ENCODE measurements at places on chromosomes 1 and 21.

DNA sequence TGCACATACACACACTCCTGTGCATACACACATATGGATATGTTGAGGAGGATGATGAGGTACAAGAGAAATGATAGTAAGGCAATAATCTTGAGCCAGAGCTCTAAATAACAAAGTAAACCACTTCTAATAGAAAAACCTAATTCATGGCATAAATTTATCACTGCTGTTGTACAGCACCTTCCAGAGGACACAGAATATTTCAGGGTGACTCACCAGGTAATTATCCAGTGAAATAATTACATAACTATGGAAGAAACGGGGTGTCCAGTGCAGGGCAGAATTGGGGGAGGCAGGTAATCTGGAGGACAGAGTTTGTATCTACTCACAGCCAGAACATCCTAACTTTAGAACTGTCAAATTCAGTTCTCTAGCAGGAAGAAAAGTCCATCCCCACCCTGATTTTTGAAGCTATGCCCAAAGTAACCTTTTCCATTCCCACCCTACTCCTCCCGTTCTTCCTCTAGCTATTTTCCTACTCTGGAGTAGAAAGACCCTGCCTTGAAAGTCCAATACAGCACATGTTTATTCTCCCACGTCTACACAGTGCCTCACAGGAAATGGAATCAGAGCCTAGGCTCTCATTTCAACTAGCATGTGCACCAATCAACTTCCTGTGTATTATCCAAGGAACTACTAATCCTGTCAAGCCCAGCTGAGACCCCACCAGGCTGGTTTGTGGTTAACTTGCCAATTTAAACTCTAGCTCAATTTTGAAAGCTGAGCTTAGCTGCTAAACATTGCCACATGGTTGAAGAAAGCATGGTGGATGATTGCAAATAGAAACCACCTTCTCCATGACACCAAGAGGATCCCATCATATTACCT, 96.6 kb downstream of the PTPN14 start:
- no peak for DNase-seq

- no peak for DNase-seq
Measured at GRCh38 chr1:36964830-36965229, 69.5 kb downstream of the GRIK3 start.

DNA sequence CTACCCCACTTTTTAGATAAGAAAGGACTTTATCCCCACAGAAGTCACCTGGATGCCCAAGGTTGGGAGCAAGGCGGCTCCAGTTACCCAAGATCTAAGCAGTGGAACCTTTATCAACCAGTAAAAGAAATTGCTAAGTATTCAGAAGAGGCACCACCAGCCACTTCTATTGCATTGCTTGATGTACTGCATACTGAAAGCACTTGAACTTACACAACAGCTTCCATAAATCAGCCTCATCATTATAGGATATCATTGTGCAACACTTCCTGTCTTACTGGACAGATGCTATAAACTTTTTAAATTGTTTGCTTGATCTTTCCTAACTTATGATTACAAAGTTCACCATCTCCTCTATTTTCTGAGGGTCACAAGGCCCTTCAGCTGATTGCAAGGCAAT, 642.7 kb upstream of the CXADR start:
- DNase-seq, result no peak

- DNase-seq, result no peak
Measured at GRCh38 chr1:224542783-224543440, 73.2 kb upstream of the CNIH3 start.

- DNase-seq, result no peak
Measured at GRCh38 chr1:27931759-27932158, 3.0 kb upstream of the SMPDL3B start.

DNA sequence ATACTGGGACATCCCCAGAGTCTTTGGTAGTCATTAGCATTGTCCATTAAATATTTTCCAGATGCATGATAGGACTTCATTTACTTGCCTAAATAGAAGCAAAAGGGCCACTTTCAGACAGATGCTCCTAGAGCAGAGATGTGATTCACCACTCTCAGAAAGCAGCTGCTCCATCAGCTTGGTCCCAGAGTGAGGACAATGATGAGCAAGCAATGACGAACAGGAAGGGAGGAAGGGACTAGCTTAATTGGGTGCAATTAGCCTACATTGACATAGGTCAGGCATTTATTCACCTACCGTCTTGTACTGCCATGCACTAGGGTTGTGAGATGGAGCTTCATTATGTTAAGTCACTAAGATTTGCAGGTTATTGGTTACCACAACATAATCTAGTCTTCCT, 85.1 kb upstream of the PLXNA2 start:
- DNase-seq, result no peak

DNA sequence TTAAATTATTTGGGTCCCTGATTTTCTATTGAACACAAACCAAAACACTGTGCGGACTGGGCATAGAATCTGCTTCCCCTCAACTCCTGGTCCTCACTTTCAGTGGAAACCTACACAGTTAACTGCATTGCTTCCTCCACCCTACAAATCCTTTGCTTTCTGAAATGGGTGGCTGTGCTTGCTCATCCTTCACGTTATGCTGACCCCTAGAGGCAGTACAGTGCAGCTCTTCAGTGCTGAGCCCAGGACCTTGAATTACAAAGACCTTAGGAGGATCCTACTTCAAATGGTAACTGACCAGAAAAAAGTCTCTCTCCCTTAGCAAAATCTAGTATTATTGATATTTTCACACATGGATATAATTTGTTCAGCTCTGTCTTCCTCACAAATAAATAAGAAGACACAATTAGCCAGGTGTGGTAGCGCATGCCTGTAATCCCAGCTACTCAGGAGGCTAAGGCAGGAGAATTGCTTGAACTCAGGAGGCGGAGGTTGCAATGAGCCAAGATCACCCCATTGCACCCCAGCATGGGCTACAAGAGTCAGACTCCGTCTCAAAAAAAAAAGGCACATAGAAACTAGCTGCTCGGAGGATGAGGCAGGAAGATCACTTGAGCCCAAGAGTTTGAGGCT, 63.4 kb upstream of the L1TD1 start:
- no peak for DNase-seq

DNA sequence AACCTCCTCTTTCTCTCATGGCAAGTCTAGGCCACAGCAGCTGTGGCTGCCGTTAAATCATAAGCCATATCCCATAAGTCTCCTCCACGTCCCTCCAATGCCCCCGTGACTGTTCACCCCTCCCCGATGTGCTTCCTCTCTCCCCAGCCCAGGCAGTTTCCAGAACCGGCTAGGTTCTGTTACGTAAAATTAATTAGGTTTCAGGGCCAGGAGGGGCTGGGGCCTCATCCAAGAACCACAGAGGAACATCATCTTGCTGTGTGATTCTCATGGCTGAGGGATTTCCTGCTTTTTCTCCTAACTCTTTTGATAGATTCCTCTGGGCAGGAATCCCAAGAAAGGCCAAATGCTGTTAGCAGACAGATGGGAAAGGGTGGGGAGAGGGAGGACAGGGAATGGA, 141.8 kb upstream of the AJAP1 start:
- DNase-seq, result no peak

DNA sequence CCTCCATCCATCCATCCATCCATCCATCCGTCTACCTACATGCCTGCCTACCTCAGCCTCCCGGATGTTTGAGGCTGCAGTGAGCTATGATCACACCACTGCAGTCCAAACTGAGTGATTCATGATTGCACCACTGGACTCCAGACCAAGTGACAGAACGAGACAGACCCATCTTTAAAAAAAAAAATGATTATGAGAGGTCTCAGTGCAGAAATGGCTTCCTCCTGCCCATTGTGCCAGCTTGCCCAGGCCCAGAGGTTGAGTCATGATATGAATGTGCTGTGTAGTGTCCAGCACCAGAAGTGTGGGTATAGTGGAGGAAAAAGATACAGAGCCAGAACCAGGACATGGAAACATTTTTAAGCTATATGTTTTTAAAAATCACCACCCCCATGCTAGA, 149.9 kb downstream of the KIF26B start:
- no peak for DNase-seq

GRCh38 chr21:15441992-15442391, 287.8 kb upstream of the USP25 start:
- DNase-seq, result no peak

DNA sequence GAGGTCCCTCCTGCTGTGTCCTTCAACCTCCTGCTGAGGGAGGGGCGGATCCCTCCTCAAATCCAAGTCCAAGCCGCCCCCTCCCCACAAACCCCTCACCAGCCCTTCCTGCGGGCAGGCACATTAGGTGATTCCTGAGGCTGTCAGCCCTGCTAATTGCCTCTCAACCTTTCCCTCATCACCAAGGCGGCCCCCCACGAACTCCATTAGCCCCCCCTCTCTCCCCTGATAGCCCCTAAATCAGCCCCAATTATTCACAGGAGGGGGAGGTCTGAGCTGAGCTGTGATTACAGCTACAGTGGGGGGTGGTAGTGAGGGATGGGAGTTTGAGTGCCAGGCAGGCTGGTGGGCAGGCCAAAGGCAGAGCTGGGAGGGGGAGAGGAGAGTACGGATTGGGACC, 5.8 kb upstream of the PEAR1 start:
- DNase-seq, result no peak

DNA sequence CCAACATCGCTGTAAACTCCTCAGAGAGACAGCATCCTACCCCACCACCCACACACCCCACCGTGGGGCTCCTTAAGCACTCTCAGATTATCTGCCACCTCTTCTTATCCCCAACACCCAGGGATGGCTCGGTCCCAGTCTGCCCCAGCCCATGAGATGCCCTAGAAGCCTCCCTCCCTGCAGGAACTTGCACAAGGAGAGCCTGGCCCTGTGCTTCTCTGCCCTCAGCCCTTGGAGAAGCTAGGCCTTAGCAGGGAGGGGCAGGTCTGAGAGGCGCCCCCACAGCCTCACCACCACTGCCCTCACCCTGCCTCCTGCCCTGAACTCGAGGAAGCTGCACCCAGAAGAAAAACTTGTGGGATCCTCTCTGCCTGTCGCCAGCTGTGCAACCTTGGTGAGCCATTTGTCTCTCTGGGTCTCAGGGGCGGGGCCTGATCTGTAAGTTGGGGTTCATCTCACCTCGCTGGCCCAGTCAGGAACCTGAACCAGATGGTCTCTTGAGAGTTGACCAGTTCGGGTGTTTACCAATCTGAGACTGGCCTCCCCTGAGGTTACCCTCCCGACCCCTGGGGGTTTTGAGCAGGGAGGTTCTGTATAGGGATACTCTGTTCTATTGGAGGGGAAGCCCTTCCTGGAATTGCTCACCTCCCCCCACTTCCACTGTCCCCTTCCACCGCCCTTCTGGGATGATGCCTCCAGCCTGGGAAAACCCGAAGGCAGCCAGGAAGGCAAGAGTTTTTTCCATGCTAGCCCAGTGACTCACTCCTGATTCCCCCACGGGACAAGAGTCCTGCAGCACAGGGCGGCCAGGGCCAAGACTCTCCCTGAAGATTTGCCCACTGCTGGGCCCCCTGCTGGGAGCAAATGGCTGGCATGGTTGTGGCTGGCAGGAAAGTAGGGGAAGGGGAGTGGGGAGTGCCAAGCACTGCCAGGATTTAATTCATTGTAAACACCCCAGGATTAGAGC, at the start of gene S100A3:
TSS of gene S100A3 (minus strand) at position 537 of the 967 bp plus-strand sequence. CDS start 773 bp downstream, outside the sequence.
- no peak for DNase-seq

DNA sequence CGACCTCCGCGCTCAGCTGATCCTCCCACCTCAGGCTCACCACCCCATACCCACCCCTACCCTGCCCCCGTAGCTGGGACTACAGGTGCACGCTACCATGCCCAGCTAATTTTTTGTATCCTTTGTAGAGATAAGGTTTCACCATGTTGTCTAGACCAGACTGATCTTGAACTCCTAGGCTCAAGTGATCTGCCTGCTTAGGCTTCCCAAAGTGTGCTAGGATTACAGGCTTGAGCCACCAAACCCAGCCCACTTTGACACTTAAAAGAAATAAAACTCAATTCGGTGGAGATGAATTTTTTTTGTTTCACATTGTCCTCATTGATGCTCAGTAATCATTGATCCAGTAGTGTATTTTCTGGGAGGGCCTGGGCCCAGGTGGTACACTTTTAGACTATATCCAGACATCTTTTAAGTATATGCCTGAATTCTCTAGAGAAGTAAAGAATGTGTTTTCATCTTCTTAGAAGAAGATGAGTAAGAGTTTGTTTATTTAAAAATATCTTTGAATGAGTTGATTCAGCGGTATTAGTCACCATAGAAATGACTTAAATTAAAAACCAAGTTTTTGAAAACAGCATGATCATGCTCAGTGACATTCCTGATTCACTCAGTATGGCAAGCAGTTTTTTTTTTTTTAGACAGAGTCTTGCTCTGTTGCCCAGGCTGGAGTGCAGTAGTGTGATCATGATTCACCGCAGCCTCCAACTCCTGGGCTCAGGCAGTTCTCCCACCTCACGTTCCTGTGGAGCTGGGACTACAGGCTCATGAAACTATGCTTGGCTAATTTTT, 57.8 kb downstream of the EPB41 start:
- no peak for DNase-seq

DNA sequence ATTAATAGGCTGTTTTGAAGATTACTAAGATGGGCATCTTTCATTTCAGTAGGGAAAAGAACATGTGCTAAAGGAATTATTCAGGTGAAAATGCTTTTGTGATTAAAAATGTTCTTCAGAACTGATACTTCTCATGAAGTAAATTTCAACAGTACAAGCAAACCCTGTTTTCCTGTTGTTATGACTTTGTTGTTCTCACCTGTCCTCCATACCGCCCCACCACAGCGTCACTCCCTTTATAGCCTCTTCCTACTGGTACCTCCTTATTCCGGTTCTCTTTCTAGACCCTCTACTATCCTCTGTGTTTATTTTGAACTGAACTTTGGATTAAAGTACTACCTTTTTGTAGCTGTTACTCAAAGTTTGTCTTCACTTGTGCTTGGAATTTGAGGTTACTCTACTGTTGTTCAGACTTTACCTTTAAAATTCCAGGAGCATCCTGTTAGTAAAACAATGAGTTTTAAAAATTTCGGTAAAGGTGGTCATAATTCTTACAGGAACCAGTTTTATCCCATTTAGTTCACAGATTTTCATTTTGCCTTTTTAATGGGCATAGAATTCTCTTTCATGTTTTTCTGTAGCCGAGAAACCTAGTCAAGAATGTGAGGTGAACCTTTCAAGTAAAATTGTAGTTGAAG, 10.9 kb downstream of the CNST start:
- DNase-seq, result no peak

DNA sequence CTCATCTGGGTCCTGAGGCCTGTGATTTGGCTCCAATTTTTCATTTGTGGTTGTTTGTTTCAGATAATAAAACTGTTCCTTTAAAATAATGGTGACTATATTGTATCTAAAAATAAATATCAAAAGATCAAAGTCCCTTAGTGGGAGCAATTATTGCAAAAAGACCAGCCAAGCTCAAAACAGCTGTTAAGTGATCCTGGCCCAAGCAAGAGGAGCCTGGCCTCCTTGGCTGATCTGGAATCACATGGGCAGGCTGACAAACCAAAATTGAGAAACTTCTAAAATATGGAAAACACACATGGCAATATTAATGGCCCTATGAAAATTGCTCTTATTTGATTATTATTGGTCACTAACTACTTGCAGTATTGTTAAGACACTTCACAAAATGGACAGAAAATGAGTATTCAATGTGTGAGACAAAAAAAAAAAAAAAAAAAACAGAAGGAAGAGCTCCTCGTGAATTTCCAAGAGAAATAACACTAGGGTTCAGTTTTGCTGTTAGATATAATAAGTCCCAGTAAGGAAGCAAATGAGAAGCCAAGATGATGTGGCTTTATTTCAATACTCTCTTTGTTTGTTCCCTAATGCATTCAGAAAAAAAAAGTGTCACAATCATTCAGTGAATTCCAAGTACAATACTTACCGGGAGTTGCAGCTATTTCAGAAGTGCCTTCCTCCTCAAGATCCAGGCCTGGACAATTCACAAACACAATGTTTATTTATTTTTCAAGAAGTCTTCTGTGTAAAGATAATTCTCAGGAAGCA, 105.1 kb downstream of the SEC16B start:
- DNase-seq, result no peak
